Activated T-helper 1 cell treated with anti-CD3 and anti-CD28 coated beads, Interleukin-2, amount 50 U/mL, for 16 hours (primary cell): ENCODE measurements at places on chromosomes 5 and 9.

DNA sequence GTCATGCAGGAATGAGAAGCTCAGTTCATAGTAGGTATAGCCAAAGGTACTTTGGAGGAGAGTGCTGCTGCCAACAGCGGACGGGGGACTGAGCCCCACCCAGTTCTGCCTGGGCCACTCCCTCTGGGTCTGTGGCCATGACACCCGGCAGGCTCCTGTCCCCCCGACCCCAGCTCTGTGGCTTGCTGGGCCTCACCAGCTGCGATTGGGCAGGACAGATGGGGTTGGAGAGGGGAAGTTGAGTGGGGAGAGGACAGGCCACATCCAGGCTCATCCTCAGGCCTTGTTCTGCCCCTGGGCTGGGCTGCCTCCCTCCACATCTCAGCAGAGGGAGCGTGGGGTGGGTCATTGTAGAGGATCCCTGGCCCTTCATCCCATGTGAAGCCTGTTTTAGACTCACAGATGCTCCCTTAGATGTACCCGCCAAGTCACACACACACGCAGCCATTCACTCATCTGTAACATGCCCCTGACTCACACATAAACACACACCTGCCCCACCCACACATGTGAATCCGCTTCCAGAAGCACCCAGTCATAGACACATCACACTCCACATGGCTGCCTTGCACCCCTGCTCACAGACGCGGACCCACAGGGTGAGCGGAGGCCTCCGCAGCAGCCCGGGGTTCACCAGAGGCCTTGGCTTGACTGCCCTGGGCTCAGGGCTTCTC, 48.8 kb downstream of the NTNG2 start:
- DNase-seq = no peak

DNA sequence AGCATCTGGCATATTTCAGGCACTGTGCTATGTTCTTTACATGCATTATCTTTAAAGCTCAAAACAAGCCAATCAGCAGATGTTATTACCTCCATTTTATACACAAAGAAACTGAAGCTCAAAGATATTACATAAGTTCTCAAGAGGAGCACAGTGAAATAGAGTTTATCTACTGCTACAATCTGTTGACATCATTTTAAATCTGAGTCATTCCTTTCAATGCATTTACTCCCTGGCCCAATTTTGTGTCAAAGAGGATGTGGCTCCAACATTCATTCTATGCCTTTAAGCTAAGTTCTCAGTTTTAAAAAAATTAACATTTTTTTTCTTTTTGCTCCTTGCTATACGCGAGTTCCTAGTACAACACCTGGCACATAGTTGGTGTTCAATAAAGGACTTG, 486.3 kb upstream of the ZNF462 start:
- DNase-seq = no peak

DNA sequence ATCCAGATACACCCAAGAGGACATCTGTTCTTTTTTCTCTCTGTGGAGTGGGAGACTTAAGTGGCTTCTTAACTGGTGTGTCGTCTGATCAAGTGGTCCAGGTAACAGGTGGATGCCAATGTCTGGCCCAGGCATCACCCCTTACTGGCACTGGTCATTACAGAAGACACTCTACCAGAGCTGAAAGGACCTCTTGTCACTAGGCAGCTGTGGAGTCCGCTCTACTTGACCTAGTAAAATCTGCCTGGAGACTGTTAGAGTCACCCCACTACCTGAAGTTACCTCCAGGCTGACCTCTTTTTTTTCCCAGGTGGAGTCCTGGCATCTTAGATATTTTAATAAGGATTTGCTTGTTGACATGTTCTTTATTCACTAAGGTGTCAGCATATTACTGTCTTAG, 22.5 kb downstream of the FXN start:
- no peak for DNase-seq

- DNase-seq = no peak
Observed at GRCh38 chr5:163475411-163475810, 15.0 kb downstream of the HMMR start.

DNA sequence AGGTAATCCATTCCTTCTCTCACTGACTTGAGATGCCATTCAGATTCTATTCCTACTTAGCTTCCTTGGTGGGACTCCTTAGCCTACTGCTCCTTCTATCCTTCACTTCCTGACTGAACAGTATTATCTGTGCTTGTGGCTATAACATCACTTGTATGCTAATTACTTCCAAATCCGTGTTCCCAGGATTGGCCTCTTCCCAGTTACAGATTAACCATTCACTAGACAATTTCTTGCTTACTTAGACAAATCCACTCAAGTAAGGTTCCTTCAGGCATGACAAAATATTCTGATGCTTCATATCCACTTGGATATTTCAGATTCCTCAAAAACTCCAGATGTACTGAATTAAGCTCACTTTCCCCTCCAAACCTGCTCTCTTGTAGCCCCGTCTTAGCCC, 18.3 kb downstream of the LIFR start:
- no peak for DNase-seq

DNA sequence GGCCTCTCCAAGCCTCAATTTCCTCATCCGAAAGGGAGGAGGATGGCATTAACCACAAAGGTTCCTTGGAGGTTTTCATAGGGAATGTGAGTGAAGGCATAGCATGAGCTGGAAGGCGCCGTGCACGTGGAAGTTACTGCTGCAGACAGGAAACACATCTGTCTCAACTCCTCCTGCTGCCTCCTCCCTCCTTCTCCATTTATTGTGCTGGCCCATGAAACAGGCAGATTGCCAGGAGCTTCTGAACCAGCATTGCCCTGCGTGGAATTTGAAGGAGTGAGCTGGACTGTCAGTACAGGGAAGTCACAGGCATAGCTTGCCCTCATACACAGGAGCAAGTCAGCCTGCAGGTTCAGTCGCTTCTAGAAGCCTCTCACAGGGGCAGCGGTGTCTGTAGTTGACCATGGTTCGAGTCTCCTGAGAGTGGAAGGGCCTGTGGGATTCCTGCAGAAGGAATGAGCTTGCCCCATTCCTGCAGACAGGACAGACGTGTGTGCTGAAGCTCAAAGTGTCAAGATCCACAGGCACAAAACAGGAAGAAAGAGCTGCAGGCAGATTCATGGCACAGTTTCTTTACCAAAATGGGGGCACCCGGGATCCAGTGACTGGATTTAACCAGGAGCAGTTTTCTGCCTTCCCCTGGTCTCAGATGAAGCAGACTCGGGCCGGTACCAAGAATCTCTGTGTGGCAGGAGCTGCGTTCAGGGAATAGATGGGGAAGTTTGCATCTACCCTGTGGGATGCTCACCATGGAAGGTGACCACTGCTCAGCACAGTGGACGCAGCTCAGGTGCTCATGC, 48.7 kb upstream of the CTSL start:
- DNase-seq = no peak

- DNase-seq = no peak
Observed at GRCh38 chr9:14004110-14004509, 309.8 kb downstream of the NFIB start.

- DNase-seq = no peak
Observed at GRCh38 chr5:168654211-168654721, 75.1 kb upstream of the PANK3 start.

GRCh38 chr5:134327327-134327726, 39.6 kb downstream of the CDKL3 start:
- DNase-seq = no peak

GRCh38 chr5:74386571-74387334, 253.8 kb downstream of the ENC1 start:
- DNase-seq = no peak

DNA sequence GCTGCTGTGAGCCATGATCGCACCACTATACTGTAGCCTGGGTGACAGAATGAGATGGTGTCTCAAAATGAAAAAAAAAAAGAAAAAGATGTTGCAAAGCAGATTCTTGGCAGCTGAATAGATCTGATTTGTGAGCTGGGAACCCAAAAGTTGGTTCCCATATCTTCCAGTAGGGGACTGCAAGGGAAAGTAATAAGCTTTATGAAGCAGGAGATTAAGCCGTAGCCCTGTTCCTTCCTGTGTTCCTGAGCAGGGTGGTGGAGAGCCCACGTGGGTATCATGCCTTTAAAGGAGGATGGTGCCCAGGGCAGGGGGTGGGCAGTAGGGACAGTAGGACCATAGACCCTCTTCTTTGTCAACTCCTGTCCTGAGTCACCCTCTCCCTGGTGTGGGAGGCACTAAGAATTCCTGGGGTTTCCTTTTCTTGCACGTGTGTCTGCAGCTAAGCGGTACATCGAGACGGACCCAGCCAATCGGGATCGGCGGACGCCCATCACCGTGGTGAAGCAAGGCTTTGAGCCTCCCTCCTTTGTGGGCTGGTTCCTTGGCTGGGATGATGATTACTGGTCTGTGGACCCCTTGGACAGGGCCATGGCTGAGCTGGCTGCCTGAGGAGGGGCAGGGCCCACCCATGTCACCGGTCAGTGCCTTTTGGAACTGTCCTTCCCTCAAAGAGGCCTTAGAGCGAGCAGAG, 37.9 kb downstream of the STOM start:
- no peak for DNase-seq

- no peak for DNase-seq
Observed at GRCh38 chr5:102772273-102772672, 17.2 kb downstream of the PAM start.

- no peak for DNase-seq
Observed at GRCh38 chr5:160029004-160029403, 20.1 kb downstream of the TTC1 start.

DNA sequence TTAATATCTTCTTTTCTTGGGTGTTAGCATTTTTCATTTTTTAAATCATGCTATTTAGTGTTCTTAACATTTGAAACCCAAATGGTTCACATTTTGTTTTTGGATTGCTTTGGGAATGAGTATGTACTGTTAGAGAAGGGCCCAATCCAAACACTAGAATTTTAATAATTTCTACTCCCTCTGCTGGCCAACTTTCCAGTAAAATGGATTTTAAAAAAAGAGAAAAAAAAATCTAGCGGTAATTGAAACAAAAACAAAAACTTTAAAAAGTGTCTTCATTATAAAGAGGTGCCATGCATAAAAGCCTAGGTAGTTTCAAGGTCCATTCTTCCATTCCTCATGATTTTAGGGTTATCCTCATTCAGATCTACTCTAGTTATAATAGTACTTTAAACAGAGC, 32.1 kb upstream of the RICTOR start:
- DNase-seq = no peak

GRCh38 chr5:153459051-153459743, 31.3 kb upstream of the GRIA1 start:
- no peak for DNase-seq

DNA sequence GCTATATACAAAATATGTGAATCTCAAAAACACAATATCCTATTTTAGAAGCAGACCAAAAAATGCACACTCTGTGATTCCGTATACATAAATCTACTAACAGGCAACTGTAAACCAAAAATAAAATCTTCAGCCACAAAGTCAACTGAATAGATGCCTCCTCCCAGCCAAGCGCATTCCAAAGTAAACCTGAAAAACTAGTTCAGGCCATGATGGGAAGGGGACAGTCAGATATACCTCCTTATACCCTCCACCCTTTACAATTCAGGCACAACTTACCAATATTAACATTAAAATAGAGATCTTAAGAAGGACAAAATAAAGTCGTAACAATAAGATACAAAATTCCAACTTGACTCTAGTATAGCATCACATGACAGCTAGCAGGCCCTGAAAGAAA, 1604.5 kb upstream of the NUDT12 start:
- no peak for DNase-seq

DNA sequence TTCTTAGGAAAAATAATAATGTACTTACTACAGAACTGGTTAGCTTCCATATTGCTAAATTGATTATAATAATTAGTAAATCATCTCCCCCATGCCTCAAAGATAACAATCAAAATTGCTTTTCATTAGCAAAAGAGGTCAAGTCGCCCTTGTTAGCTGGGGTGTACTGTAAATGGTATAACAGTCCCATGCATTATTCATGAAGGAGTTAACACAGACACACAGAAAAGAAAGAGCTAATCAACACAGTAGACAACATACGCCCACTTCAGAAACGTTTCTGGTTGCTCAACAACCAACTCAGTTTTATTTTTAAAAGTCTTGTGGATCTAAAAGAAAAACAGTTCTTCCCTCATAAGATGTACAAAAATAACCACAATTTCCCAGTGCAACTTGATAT, 100.2 kb downstream of the MPDZ start:
- no peak for DNase-seq

GRCh38 chr9:26687421-26687820, 205.2 kb downstream of the CAAP1 start:
- DNase-seq = no peak

GRCh38 chr9:92185096-92185495, 69.9 kb upstream of the SPTLC1 start:
- no peak for DNase-seq

GRCh38 chr9:94554439-94555331, at the start of gene PCAT7:
Gene PCAT7 (plus strand): TSS chr9:94555083.
- DNase-seq = no peak

- DNase-seq = no peak
Observed at GRCh38 chr5:101212942-101213514, 309.9 kb upstream of the ST8SIA4 start.

DNA sequence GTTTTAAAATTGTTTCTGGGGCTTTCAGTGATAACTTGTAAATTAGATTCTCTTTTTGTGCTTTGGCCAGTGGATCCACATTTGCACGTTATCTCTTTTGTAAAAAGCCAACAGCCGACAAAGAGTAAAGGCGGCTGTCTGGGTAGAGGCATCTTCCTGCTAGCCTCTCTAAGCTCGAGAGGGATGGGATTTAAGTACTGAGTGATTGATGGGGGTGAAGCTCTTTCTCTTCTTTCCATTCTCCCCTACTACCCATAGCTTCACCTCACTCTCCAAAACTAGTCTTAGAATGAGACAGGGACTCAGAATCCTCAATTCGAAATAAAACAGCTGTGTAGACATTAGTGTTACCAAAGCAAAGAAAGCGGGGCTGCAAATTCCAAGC, 3.4 kb downstream of the PBX3 start:
- DNase-seq = no peak

GRCh38 chr5:65651144-65651543, 26.3 kb downstream of the SHLD3 start:
- no peak for DNase-seq

GRCh38 chr5:142246258-142246657, 78.6 kb downstream of the SPRY4 start:
- no peak for DNase-seq

- DNase-seq = no peak
Observed at GRCh38 chr5:57216714-57217113, 42.9 kb downstream of the GPBP1 start.

DNA sequence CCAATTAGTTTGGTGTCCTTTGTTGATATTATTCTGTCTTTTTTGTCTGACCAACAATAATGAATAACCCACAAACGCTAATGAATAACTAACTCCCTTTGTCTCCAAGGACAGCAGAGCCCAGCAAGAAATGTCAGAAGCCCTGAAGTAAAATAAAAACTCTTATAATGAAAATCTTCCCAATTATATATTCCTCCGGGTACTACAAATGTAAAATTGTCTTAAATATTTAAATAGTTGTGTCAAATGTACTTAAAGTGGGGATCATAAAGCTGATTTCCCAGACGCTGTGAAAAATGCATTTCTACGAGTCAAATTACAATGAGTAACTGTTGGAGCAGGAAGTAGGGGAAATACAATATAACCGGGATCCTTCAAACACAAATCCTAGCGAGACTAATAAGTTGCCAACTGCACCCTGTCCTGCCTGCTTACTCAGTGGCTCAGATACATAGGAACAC, 22.3 kb downstream of the GLIS3 start:
- DNase-seq = no peak

GRCh38 chr5:55154873-55155272, 5.1 kb upstream of the GPX8 start:
- DNase-seq = no peak

- DNase-seq = no peak
Observed at GRCh38 chr9:127835991-127836516, 18.4 kb downstream of the ENG start.
